ENCODE measurements at places on chromosomes 4 and X. TPM values are rescaled to one million over a fixed set of nuclear protein-coding genes. Genes with fewer than 3 reads are reported as not detected.

DNA sequence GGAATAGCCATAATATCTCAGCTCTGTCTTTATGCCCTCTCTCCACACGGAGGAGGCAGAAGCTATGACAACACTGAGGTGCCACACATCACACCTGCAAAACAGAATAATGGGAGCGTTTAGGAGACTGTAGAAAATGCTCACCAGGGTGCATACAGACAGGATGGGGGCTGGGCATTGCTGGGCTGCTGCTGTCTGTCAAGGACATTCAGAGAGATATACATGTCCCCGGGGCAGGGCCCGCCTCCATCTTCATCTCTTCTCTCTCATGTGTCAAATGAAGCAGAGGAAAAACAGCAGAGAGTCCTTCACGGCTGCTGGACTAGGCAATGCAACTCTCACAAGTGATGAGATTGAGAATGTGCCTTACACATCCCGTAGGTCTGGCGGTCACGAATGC lies 65.3 kb upstream of the DHRSX start:
- DNase-seq = no peak

DNA sequence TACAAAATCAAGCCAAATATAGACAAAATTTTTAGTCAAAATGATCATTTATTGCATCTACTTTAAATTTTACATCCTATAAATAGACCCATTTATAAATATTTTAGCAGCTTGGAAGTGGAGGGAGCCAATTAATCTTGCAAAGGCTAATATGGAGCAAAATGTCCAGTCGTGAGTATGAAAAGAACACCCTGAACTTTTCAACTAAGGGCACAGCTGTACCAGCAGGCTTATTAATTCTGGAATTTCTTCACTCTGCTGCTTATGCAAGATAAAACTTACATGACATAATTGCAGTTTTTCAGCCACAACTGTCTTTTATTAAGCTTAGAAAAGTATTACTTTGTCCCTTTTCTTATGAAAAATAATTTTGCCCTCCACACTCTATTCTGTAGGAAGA lies 22.9 kb upstream of the USP53 start:
- no peak for DNase-seq

GRCh38 chr4:152962150-152962549 lies 26.0 kb downstream of the FHDC1 start:
- no peak for DNase-seq

- DNase-seq = no peak
Measured at GRCh38 chr4:108355902-108356535, 187.3 kb upstream of the LEF1 start.

DNA sequence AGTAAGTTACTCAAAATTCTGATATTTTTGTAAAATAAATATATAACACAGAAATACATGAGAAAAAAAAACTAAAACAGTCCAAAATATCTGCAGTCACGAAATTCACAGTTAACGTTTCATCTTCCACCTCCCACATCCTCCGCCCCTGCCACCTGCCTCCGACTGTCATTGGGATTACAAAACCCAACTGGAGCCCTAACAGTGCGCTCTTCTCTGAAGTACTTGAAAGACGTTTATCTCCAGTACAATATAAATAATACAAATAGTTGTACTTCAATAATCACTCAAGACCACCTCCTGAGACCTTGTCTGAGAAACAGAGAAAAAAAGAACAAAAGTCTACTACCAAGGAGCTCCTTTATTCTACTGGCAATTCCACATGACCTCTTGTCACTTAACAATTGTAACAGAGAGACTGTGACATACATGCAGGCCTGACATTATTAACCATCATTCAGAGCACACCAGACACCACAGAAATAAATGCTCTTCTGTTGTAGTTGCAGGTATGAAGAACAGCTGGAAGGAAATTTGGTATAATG lies 280.6 kb downstream of the PPP3CA start:
- DNase-seq = no peak

DNA sequence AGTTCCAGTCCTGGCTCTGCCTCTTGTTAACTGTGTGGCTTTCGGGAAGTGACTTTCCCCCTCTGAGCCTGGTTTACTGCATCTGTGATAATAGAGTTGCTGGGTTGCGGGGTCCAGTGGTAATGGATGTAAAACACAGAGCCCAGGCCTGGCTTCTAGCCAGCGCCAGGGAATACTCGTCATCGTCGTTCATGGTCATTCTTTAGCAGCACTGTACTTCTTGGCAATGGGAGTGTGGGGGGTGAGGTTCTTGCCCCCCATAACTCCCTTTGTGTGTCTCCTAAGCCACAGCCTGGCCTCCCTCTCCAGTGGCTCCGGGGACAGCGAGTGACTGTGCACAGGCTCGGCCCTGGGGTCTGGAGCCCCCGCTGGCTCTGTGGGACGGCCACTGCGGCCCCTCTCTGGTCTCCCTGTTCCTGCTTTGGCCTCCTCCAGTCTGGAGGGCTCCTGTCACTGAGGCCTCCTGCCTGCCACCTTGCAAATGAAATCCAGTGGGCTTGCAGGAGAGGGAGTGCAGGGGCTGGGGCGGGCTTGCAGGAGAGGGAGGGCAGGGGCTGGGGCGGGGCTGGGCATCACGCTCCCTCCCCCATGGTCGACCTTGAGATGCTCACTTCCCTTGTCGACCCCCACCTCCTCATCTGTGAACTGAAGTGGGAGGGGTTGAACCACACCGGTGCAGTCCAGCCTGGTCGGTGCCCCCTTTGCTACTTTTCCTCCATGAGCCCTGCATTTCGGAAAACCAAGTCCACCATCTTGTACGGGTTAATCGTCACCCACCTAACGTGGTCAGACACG lies 13.2 kb downstream of the PSAPL1 start:
- DNase-seq = no peak

DNA sequence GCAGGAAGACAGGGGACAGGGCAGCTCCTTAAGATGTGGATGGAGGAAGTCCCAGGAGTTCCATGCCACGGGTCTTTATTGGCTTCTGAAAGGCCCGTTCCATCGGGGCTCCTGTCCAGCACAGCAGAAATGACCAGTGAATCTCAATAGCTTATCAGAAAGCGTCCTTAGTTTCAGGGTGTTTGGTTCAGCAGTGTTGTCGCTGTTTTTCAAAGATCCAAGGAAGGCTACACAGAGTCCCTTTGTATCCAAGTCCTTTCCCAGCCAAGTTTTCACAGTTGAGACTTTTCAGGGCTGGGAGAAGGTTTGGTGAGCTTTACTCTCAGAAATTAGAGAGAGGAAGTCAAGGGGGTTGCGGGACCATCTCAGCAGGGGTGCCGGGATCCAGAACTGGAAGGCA lies 5.0 kb upstream of the ZCCHC4 start:
- no peak for DNase-seq

GRCh38 chr4:152659806-152660205 lies 20.0 kb downstream of the TMEM154 start:
- no peak for DNase-seq

GRCh38 chr4:168535689-168536088 lies 38.8 kb downstream of the PALLD start:
- DNase-seq = no peak

The AADAT gene
- 8.9 TPM for total RNA-seq

The DCLK2 gene
- total RNA-seq = 5.2 TPM

The CYSLTR1 gene
- total RNA-seq = not detected
